ENCODE measurements at places on chromosomes 16 and 17.

- DNase-seq = no peak
Measured at GRCh38 chr16:67199011-67199807, at the start of gene ELMO3. Gene ELMO3 (plus strand): TSS chr16:67199131. CDS start chr16:67199327, 196 bp downstream.

- DNase-seq = no peak
Measured at GRCh38 chr16:85570735-85571562, 42.2 kb upstream of the GSE1 start.

DNA sequence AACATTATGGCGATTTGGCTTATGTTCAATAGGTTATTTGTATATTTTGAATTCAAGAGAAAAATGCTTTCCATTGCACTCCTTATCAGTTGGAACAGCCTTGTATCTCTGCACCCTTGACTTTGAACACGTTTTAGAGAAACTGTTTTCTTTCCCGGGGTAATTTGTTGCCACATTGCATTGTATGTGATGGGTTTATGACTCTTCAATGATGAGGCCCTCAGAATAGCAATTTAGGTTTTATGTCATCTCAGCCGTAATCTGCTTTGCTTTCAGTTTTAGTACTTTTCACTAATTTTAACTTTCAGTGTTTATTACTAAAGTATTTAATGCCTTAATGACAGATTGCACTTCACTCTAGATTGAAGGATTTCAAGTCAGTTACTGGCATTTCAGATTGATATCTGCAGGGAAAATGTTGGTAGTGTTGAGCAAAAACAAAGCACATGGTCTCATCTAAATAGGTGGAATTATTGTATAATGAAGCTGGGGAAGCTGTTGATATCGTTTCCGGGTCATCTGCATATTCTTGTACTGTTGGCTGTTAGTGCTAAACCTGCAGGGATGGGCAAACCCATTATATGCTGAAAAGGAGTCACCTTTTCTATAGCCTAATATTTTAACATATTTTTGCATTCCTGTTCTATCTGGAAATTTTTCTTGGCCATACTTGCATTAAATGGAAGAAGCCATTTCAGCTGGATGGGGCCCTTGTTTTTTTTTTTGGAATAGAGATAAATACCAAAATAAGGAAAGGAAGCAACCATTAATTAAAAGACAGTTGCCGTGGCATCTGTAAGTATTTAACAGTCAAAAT lies 2.0 kb downstream of the LUC7L3 start:
- no peak for DNase-seq

- DNase-seq = no peak
Measured at GRCh38 chr16:53960954-53961616, 257.1 kb downstream of the FTO start.

DNA sequence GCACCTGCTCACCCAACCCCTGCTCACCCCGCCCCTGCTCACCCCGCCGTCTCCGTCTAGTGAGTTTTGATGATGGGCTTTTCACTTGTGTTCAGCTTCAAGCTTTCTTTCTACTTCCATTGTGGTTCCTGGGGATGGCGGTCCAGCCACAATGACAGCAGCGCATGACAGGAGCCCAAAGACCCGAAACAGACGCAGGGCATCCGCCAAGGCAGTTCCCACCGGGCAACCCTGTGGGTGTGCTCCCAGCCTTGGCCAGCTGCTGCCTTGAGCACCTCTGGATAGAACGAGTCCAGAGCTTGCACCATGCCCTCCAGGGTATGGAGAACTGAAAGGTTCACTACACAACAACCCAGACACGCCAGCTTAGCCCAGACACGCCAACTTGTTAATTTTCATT lies 92.9 kb upstream of the CHMP6 start:
- DNase-seq = no peak

- no peak for DNase-seq
Measured at GRCh38 chr17:33055746-33056145, 64.1 kb downstream of the SPACA3 start.

Measured in H54 (cell line).